GM23338 (cell line): ENCODE measurements at places on chromosomes 5 and 9. TPM values are rescaled to one million over a fixed set of nuclear protein-coding genes. Genes with fewer than 3 reads are reported as not detected.
A peak's percentile ranks its signal among the peaks of the same experiment; 100 is the strongest.

Gene CCL27
- polyA plus RNA-seq = not detected in 2 replicates

GRCh38 chr5:132066871-132067270 lies 6.4 kb downstream of the IL3 start:
- DNase-seq = no peak

Gene DBN1
- 102 and 106 TPM in 2 replicates for polyA plus RNA-seq

Gene ACOT12
- 0.15 and 0.54 TPM in 2 replicates for polyA plus RNA-seq

DNA sequence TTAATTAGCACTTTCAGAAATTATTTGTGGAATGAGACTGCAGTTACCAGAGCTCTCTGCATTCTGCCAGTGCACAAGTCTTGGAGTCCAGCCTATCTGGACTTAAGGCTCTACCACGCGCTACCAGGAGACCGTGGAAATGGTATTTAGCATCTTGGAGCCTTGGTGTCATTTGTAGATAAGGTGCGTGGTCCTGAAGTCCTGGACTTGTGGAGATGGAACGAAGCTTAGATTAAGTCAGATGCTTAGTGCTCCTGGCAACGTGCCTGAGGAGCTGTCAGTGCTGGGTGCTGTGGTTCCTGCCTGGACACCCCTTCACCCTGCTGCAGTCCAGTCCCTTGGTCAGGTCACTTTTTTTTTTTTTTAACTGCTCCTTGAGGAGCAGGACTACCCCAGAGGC lies 59.7 kb downstream of the RCL1 start:
- DNase-seq = no peak

- no peak for DNase-seq
Measured at GRCh38 chr9:121682926-121683515, 31.6 kb downstream of the DAB2IP start.

GRCh38 chr9:92654481-92655301 lies 15.2 kb downstream of the IPPK start:
- DNase-seq = no peak

DNA sequence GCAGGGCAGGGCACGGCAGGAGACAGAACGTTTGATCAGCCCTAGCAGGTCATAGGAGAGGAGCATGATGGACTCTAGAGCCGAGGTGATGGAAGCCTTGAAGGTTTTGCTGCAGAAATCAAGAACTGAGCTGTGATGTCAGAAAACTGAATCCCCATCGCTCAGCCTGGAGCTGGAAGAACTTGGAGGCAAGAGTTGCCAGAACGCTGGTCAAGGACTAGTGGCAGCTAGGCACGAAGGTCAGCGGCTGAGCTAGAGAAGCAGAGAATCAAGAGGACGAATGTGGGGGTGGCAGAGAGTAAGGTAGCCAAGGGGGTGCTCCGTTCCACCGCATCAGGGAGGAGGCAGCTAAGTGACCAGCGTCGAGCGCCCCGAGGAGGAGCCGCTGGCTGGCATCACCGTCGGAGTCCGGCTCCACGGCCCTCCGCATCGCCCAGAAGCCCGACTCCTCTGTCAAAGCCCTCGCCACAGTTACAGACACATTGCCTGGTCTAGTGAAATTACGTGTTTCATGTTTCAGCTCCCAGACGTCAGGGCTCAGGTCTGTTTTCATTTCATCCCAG lies 1.2 kb upstream of the GALNT10 start:
- peak; percentile 31 for DNase-seq

Gene BHMT2
- 1.1 and 1.9 TPM in 2 replicates for polyA plus RNA-seq

Gene ASPN
- 0.82 and 0.99 TPM in 2 replicates for polyA plus RNA-seq

Gene OR13C9
- polyA plus RNA-seq = not detected in 2 replicates

DNA sequence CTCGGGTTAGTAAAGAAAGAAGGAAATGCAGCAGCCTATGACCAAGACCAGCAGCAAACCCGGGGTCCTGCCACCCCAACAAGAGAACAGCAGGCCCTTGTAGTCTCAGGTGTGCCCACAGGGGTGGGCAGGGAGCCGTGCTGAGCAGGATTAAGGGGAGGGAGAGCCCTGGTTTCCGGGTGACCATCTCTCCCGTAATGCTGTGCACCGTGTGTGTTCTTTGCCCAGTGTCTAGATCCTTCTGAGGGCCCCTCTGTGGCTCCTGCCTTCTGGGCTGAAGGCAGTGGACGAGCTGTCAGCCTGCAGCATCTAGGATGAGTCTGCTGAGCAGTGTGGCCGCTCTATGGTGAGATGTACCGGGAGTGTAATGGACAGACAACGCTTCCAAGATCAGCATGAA lies 12.7 kb upstream of the PLEKHG4B start:
- DNase-seq = no peak

DNA sequence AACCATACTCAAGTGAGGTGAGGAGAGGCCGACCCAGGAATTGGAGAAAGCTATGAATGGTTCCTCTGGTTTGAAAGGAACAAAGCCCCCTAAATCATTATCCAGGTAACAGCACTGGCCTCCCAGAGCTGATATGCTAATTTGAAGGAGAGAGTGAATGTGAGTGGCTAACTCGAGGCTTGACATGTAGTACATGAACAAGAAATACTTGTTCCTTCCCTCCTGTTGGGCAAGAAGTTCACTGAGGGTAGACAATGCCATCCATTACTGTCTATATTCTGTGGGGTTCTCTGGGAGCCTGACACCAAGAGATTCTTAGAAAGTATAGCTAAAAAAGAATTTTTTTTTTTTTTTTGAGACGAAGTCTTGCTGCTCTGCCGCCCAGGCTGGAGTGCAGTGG lies 32.5 kb upstream of the ZNF354A start:
- DNase-seq = no peak

DNA sequence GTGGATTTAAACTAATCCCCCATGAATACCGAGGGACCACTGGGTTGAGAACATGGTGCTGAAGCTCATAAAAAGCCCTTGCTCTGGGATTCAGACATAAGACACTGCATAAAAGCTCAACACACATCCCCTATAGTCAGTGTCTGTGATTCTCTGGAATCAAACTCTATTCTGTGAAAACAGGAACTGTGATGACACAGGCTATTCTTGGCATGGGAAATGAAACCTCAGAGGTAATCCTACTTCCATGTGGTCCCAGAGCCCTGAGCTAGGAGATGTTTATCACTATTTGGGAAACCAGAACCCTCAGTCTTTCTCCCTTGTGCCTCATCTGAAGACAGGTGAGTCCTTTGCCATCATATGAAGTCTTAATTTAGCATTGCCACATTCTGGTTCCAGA lies 135.4 kb upstream of the PRSS3 start:
- no peak for DNase-seq

- no peak for DNase-seq
Measured at GRCh38 chr5:149356391-149356790, 1.5 kb upstream of the PCYOX1L start.

DNA sequence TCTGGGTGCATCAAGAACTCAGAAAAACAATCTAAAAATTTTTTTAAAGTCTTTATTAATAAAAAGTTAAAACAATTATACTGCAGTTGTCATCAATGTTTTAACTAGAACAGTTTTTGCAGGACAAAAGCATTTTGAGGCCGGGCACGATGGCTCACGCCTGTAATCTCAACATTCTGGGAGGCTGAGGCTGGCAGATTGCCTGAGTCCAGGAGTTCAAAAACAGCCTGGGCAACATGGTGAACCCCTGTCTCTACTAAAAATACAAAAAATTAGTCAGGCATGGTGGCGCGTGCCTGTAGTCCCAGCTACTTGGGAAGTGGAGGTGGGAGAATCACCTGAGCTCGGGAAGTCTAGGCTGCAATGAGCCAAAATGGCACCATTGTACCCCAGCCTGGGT lies 5.2 kb upstream of the SPRY4 start:
- DNase-seq = no peak

Gene THG1L
- polyA plus RNA-seq = 13.8 and 15.9 TPM in 2 replicates

DNA sequence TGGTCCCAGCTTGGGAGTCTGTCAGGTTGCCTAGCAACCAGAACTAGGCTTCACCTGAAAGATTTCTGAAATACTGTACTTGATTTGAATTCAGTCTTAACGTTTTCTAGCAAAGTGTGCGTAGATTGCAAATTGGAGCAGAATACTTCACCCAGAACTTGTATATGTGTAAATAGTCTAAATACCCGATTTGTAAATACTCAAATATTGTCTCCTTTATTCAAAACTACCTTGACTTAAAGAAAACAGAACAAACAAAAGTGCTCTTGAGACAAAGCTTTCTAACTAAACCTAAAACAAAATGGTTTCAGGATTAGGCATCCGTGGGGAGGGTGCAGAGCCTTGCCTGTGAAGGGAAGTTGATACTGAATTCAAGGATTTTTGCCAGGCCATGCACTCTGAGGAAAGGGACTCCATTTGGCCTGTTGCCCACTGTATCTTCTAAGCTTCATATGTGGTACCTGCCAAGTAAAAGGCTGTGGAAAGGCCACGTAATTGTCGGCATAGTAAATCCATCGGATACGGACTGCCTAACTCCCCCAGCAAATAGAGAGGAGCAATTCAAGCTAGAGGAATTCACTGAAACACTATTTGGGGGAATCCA lies 744 bp upstream of the HMGCS1 start:
- peak; percentile 16 for DNase-seq

GRCh38 chr9:109269081-109269480 lies 51.8 kb downstream of the EPB41L4B start:
- no peak for DNase-seq

GRCh38 chr9:97440160-97440559 lies 28.3 kb downstream of the TDRD7 start:
- peak; percentile 27 for DNase-seq

Gene SLC25A2
- not detected in 2 replicates for polyA plus RNA-seq

GRCh38 chr9:211036-211435 lies 3.6 kb upstream of the DOCK8 start:
- no peak for DNase-seq

Gene ITK
- polyA plus RNA-seq = 0.08 TPM in 1 of 2 replicates, not detected in the other

DNA sequence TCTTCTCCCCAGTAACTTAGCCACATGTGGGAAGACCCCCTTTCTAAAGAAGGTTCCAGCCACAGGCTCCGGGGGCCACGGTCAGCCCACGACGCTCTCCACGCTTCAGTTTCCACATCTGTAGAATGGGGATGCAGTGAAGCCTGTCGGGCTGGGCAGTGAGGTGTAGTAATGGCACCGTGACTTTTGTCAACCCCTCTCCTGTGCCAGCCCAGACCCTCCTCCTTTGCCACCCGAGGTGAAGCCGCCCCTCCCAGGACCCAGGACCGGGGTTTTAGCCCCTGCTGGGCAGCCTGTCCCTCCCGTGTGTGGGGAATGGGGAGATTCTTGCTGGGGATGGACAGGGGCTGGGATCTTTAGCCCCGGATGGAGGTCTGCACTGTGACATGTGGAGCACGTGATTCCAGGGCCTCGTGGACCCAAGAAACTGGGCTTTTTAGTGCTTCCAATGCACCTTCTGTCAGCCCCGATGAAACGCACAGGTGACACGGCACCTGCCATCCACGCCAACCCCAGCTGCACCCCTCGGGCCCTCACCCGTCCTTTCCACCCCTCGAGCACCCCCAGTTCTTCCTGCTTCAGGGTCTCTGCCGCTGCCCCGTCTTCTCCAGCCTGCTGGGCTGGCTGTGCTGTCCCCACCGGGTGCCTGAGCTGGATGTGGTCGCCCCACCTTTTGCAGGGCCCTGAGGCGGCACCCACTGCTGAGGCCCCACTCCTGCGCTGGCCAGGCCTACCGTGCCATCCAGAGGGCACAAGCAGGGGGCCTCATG lies 13.4 kb upstream of the RNU6ATAC start:
- DNase-seq = no peak

Gene ABLIM3
- 0.19 and 0.31 TPM in 2 replicates for polyA plus RNA-seq

Gene GARNL3
- 5.2 and 8.7 TPM in 2 replicates for polyA plus RNA-seq

- DNase-seq = no peak
Measured at GRCh38 chr5:77182367-77182766, 28.1 kb upstream of the PDE8B start.

DNA sequence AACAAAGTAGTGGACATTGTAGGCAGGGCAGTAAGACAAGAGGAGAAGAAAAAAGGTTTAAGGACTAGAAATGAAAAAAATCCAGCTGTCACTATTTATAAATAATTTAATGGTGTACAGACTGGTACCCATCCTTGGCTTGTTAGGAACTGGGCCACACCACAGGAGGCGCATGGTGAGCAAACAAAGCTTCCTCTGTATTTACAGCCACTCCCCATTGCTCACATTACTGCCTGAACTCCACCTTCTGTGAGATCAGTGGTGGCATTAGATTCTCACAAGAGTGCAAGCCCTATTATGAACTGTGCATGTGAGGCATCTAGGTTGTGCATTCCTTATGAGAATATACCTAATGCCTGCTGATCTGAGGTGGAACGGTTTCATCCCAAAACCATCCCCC lies 62.6 kb upstream of the DMAC1 start:
- no peak for DNase-seq

Gene URM1
- polyA plus RNA-seq = 27.9 and 28.6 TPM in 2 replicates
